ENCODE measurements at places on chromosomes 5 and 9.

DNA sequence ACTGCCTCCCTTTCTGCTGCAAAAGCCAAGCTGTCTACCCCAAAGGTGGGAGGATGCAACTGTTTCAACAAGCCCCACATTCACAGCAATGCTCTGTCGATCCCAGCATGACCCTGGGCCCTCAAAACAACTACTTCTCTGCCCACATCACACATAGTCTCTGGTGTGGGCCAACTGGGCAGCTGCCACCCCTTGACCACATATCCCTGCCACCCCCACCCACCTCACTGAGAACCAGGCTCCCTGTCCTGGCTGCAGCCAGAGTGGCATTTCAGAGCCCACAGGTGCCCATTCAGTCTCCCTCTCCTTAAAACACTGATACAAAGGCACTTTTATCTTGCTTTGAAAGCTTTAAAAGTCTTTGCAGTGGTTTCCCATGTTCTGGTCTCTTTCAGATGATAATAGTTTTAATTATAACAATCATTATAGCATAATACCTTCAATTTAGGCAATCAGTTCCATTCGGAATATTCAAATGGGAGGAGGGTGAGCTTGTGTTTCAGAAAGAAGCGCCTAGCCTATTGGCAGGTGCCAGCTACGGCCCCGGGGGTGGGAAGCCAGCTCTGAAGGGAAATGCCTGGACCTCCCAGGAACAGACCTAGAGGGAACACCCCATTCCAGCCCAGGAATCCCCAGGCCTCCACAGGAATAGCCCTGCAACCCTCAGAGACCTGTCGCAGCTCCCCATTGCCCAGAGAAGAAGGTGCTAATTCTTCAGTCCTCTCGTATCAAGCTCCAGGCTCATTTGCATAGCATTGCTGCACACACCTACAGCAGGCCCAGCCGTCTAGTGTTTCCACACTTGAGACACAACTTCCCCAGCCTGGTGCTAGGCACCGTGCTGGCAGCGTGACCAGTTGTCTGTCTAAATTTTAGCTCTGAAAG lies 90.8 kb downstream of the C5orf15 start:
- H3K27me3 ChIP-seq: no peaks in the 10 kb centered on the region
- no peak for DNase-seq
- H3K36me3 ChIP-seq: peaks cover 11% of the 10 kb centered on the region
- peaks cover 26% of the 10 kb centered on the region for H3K4me1 ChIP-seq

DNA sequence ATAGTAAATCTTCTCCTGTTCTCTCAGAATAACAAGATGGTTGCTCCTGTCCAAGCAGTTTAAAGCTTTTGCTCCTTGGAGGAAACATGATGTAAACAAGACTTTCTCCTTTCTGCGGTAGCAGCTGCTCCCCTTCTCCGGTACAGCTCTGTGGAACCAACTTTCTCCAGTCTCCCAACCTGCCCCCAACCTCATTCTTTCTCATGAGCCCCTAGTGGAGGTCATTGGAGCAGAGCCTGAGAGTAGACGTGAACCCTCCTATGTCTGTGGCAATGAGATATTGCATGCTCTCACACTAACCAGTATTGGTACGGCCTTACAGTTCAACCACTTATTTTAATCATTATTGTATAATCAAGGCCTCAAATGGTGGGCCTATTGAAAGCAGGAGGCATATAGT lies 483.8 kb upstream of the CDH10 start:
- DNase-seq: peak; percentile 11
- 0 out of 2 replicates have a peak, but pooled peaks cover 2% of the 10 kb centered on the region for H3K27me3 ChIP-seq
- H3K36me3 ChIP-seq: peaks cover 12% of the 10 kb centered on the region
- H3K4me3 ChIP-seq: no peak overlapping the region
- H3K27ac ChIP-seq: no peak overlapping the region

- no peaks in the 10 kb centered on the region for H3K4me1 ChIP-seq
- H3K27ac ChIP-seq: no peak overlapping the region
- peaks cover 50% of the 10 kb centered on the region for H3K36me3 ChIP-seq
- H3K4me3 ChIP-seq: no peak overlapping the region
- DNase-seq: no peak
- no peaks in the 10 kb centered on the region for H3K27me3 ChIP-seq
These were observed 82.3 kb downstream of the SECISBP2 start for GRCh38 chr9:89400403-89401116.

GRCh38 chr9:120846251-120846889 lies 3.6 kb upstream of the PSMD5 start:
- H3K4me3 ChIP-seq: no peak overlapping the region
- peaks cover 18% of the 10 kb centered on the region for H3K36me3 ChIP-seq

- no peaks in the 10 kb centered on the region for H3K27me3 ChIP-seq
- no peaks in the 10 kb centered on the region for H3K36me3 ChIP-seq
- no peak overlapping the region for H3K27ac ChIP-seq
These were observed 287.8 kb downstream of the EBF1 start for GRCh38 chr5:158811921-158812320.

DNA sequence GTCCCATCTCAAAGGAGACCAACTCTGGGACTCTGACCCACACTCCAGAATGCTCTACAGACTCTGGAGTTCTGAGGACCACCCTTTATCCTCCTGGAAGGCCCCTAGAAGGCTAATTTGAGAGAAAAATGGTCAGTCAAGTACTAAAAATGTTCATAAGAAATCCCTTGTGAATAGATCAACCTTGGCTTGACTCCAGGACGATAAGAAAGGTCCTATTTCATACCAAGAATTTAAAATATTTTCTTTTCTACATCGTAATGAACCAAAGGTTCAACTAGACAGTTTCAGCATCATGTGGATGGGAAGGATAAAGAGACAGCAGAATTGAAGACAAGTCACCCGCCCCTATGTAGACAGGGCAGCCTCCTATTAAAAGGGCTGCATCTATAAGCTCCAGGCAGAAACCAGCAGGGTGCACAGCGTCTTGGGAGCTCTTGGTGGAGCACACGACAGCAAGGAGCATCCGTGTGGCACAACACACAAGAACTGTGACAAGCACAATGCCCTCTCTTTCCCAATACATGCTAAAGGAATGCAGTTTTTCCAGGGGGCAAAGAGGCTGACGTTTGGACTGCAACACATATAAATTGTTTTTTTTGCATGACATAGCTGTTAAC lies 38.3 kb downstream of the RASEF start:
- H3K27ac ChIP-seq: no peak overlapping the region
- H3K4me3 ChIP-seq: no peak overlapping the region
- no peaks in the 10 kb centered on the region for H3K27me3 ChIP-seq
- peaks cover 8% of the 10 kb centered on the region for H3K4me1 ChIP-seq
- H3K36me3 ChIP-seq: peaks cover 2% of the 10 kb centered on the region
- no peak for DNase-seq

DNA sequence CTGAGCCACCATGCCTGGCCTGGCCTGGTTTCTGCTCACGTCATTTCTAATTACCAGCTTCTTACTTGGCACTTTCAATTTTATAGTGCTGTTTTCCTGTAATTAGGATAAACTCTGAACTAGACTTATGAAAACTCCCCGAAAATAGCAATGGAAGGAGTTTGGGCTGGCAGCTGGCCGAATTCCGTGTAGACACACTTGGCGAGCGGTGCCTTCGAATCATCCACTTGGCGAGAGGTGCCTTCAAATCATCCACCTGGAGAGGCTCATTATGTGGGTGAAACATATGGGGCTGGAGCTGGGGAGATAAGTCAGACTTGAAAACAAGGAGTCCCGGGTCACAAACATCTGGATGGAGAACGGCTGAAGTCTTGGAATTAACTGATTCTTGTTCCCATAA lies 203.7 kb downstream of the ROR2 start:
- no peak overlapping the region for H3K27ac ChIP-seq
- no peaks in the 10 kb centered on the region for H3K4me1 ChIP-seq
- H3K4me3 ChIP-seq: no peak overlapping the region
- H3K27me3 ChIP-seq: no peaks in the 10 kb centered on the region

GRCh38 chr5:162289489-162289888 lies 221.9 kb downstream of the GABRG2 start:
- H3K36me3 ChIP-seq: peaks cover 2% of the 10 kb centered on the region
- H3K4me3 ChIP-seq: no peak overlapping the region
- H3K27ac ChIP-seq: no peak overlapping the region
- peaks cover 16% of the 10 kb centered on the region for H3K4me1 ChIP-seq

DNA sequence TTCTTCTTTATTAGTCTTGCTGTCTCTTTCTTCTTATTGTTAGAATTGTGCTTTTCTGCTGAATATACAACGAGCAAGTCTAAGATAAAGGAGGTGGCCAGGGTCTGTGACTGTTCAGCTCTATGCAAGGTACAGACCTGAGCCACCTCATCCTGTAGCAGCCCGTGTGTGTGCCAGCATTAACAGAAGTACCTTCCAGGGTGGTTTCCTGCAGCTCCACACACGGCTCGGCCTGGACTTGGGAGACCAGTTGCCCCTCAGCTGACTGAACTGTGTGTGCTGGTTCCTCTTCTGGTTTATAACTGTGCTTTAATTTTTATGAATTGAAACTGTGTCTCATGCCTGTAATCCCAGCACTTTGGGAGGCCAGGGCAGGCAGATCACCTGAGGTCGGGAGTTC lies 70.5 kb downstream of the FBXL7 start:
- DNase-seq: no peak
- H3K4me1 ChIP-seq: peaks cover 21% of the 10 kb centered on the region
- H3K4me3 ChIP-seq: no peak overlapping the region
- no peaks in the 10 kb centered on the region for H3K36me3 ChIP-seq
- no peak overlapping the region for H3K27ac ChIP-seq

GRCh38 chr9:15927161-15927560 lies 374.3 kb downstream of the CCDC171 start:
- no peaks in the 10 kb centered on the region for H3K36me3 ChIP-seq
- H3K4me3 ChIP-seq: no peak overlapping the region
- no peaks in the 10 kb centered on the region for H3K27me3 ChIP-seq
- DNase-seq: no peak
- H3K4me1 ChIP-seq: no peaks in the 10 kb centered on the region
- no peak overlapping the region for H3K27ac ChIP-seq

- peaks cover 9% of the 10 kb centered on the region for H3K36me3 ChIP-seq
- DNase-seq: no peak
- no peak overlapping the region for H3K27ac ChIP-seq
- H3K4me1 ChIP-seq: no peaks in the 10 kb centered on the region
- no peaks in the 10 kb centered on the region for H3K27me3 ChIP-seq
- H3K4me3 ChIP-seq: no peak overlapping the region
These were observed 130.1 kb downstream of the LRRC70 start for GRCh38 chr5:62708481-62709325.

DNA sequence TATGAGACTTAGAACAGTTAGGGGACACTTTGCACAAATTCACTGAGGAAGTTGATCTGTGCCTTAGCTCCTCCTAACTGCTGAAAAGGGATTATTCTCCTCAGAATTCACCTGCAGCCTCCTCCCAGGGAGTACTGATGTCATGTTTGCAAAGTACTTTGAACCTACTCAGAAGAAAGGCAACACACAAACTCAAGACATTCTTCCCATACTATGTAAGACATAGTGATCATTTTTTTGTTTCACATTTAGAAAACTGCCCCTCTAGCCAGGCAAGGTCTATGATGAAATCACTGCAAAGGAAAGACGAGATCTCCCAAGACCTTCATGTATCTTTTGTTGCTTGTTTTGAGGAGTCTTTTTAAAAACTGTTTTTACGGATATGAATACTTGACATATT lies 10.6 kb upstream of the VLDLR start:
- no peaks in the 10 kb centered on the region for H3K36me3 ChIP-seq
- H3K27me3 ChIP-seq: no peaks in the 10 kb centered on the region

GRCh38 chr5:173237143-173237874 lies 2.3 kb upstream of the NKX2-5 start:
- H3K27ac ChIP-seq: no peak overlapping the region
- H3K4me3 ChIP-seq: peak overlapping the region; percentile 57
- H3K4me1 ChIP-seq: peaks cover 68% of the 10 kb centered on the region
- no peaks in the 10 kb centered on the region for H3K36me3 ChIP-seq

DNA sequence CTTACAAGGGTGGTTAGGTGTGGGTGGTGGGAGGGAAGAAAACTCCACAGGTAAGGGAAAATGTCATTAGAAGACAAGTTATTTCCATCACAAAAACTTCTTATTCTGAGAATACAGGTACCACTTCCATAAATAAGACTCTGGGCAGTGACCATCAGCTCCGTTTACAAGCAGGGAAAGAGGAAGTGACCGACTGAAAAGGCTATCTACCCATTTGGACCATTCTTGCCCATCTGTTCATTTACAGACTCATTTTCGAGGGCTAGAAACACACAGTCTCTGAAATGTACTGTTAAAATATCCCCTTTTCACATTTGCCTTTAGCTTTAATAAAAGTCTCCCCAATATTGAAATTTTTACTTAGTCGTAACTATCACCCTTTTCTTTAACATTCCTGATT lies 79.5 kb downstream of the TTC39B start:
- DNase-seq: no peak
- H3K27ac ChIP-seq: no peak overlapping the region
- peaks cover 3% of the 10 kb centered on the region for H3K36me3 ChIP-seq
- peaks cover 9% of the 10 kb centered on the region for H3K4me1 ChIP-seq
- no peaks in the 10 kb centered on the region for H3K27me3 ChIP-seq

GRCh38 chr5:132256086-132256782 lies 1.3 kb upstream of the PDLIM4 start:
- peak overlapping the region; percentile 73 for H3K4me3 ChIP-seq
- no peak overlapping the region for H3K27ac ChIP-seq
- DNase-seq: no peak
- H3K36me3 ChIP-seq: no peaks in the 10 kb centered on the region
- peaks cover 20% of the 10 kb centered on the region for H3K27me3 ChIP-seq

DNA sequence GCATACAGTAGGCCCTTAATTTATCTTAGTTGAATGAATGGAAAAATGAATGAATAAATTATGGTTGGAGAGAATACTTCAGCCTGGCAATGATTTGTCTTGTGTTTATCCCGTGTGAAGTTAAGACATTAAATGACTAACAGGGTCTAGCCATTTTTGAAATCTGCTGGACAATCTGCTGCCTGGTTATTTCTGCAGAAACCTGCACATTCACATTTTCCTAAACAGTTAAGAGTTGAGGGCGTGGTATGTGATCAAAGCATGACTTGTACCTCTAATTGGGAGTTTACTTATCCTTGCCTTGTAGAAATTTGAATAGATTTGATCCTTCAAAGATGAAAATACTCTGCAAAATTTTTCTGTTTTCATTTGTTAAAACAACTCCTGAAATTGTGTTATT lies 34.6 kb upstream of the NDFIP1 start:
- H3K27ac ChIP-seq: no peak overlapping the region
- H3K4me1 ChIP-seq: no peaks in the 10 kb centered on the region
- DNase-seq: no peak

GRCh38 chr9:135093111-135093510 lies 5.6 kb downstream of the OLFM1 start:
- H3K4me1 ChIP-seq: peaks cover 24% of the 10 kb centered on the region
- H3K4me3 ChIP-seq: no peak overlapping the region
- peaks cover 19% of the 10 kb centered on the region for H3K27me3 ChIP-seq
- no peak for DNase-seq
- peaks cover 24% of the 10 kb centered on the region for H3K36me3 ChIP-seq
